NCI-H524 treated with DMSO at 0.1 percent for 48 hours (cell line): ENCODE measurements at places on chromosomes 2 and 18.

GRCh38 chr2:19859565-19859964 is 42.2 kb downstream of the TTC32 start:
- no peak for DNase-seq

GRCh38 chr2:67984600-67984999 is 78.2 kb downstream of the C1D start:
- DNase-seq = no peak

DNA sequence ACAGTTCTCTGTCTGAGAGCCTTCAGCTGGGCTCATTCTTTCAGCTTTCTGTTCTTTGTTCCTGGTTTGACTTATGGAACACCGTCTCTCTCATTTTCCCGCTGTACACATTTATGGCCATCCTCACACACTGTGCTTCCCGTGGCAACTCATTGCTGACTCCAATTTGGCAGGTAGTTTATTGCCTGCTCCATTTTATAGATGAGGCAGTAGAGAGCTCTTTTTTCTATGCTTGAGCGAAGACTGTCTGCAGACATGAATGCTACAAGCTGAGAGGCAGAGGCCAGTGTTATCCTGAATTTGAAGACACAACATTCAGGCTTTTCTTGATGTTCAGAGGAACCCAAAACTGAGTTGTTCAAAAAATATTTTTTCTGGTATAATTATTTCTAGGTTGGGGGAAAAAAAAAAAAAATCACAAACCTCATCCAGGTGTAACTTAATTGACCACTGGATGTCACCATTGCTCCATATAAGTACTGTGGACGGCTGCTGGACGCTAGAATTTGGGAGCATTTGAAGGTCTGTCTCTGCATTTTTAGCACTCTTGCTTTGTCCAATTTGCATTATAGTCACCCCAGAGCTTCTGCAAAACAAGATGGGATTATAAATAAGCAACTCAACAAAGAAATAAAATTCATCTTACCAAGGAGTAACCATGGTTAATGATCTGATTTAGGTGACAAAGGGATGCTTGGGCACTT is 83.5 kb downstream of the HRH4 start:
- peak; percentile 12 for DNase-seq

- DNase-seq = no peak
Measured at GRCh38 chr18:55665506-55665905, 77.5 kb upstream of the TCF4 start.

- DNase-seq = no peak
Measured at GRCh38 chr2:240632306-240632721, 7.0 kb downstream of the GPR35 start.

DNA sequence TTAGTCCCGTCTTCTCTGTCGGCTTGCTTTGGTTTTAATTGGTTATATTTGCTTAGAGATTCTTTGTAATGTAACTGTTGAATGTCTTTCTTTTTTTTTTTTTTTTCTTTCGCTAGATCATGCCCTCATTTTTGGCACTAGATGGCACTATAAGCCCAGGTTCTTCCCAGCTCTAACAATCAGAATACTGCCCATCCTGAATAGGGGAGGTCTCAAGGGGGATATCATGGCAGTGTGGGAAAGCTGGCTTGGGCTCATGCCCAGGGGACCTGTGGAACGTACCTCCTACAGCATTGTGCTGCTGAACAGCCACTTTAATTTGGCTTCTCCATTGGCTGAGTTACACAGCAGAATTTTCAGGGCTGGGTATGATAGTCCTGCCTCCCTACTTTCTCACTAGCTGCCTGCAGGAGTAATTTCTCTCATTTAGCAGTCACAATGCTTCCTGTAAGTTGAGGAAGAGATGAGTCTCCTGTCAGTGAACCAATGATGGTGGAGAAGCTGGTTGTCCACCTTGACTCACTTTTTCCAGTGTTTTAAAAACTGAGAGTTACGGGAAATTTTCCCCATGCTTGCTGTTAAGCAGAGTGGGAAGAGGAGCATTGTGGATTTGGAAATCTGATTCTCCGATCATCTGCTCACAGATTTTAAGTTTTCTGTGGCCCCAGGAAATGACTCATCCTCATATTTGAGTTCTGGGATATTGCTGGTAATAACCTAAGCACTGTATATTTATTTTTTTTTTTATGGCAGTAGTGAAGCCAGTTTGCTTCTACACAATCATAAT is 47.2 kb downstream of the RAD51AP2 start:
- no peak for DNase-seq

GRCh38 chr18:79855147-79855933 is 57.6 kb downstream of the KCNG2 start:
- no peak for DNase-seq

GRCh38 chr2:141513853-141514252 is 617.0 kb downstream of the LRP1B start:
- no peak for DNase-seq

- no peak for DNase-seq
Measured at GRCh38 chr18:67845035-67845434, 328.5 kb upstream of the DSEL start.

DNA sequence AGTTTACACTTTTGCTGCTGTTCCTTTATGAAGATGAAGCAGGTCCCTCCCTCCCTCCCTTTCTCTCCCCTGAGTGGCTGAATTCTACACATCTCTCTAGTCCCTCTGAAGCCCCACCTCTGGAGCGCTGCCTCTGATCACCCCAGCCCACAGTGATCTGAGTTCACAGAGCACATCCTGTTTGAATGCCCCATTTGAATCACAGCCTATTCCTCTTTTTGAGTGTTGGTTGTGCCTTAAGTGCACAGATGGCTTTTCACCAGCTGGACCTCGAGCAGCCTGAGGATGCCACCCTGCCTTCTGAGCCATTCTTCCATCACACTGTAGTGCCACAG is 87.1 kb downstream of the ITGB1BP1 start:
- peak; percentile 95 for DNase-seq

DNA sequence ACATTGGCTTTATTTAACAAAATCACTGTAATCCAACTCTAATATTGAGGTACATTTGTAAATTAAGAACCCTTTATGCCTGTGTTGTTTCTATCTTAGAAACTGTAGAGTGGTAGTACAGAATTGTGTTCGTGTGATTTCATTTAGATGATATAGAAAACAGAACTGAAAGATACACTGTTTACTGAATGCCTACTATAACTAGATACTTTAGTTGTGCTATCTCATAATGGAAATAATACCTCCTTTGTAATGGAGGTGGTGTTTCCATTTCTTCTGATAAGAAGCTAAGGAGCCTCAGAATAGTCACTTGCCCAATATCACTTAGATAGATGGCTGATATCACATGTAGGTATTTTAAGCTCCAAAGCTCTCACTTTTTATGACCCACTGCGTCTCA is 62.5 kb upstream of the UBXN4 start:
- no peak for DNase-seq

- DNase-seq = peak; percentile 35
Measured at GRCh38 chr2:7031547-7032245, 114.5 kb downstream of the RNF144A start.

- no peak for DNase-seq
Measured at GRCh38 chr18:4589056-4589800, 134.1 kb upstream of the DLGAP1 start.

DNA sequence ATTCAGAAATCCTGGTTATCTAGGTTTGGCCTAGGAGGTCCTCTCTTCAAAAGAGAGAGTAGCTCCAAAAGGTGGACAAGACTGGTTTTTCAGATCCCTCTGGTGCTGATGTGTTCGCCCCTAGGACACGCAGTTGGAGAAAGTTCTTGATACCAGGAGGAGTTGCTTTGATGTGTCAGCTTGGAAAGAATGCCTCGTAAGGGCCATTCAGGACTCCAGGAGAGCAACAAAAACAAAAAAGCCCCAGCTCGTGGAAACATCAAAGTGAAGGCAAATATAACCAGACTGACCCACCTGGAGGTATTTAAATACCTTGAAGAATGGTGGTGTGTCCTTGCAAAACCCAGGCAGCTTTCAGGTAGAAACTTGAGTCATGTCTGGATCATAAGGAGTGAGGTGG is 12.5 kb upstream of the LBH start:
- DNase-seq = no peak

- no peak for DNase-seq
Measured at GRCh38 chr2:2881499-2881898, 496.1 kb downstream of the EIPR1 start.

DNA sequence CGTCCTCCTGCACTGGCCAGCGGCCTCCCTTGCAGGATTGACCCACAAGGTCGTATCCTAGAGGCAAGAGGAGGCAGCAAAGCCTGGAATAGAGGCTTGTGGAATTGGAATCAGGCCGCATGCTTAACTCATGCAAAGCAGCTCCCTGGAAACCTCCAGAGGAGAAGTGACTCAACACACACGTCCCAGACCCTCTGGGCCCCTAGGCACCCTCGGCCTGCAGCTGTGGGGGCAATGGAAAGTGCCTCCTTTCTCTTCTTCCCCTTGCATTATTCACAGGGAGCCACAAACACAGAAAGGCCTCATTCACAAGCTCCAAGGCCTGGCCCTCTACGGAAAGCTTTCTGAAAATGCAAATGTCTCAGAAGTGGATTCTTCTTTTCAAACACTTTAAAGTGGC is 19.6 kb downstream of the SPATA3 start:
- DNase-seq = no peak

- no peak for DNase-seq
Measured at GRCh38 chr2:213187386-213187785, 36.0 kb upstream of the IKZF2 start.

- DNase-seq = no peak
Measured at GRCh38 chr18:24975496-24976372, 376.2 kb downstream of the ZNF521 start.

GRCh38 chr18:12287131-12287681 is 20.8 kb upstream of the TUBB6 start:
- DNase-seq = no peak

- no peak for DNase-seq
Measured at GRCh38 chr18:79644666-79645057, 34.9 kb upstream of the CTDP1 start.

- no peak for DNase-seq
Measured at GRCh38 chr18:2522112-2522511, 49.2 kb downstream of the METTL4 start.

DNA sequence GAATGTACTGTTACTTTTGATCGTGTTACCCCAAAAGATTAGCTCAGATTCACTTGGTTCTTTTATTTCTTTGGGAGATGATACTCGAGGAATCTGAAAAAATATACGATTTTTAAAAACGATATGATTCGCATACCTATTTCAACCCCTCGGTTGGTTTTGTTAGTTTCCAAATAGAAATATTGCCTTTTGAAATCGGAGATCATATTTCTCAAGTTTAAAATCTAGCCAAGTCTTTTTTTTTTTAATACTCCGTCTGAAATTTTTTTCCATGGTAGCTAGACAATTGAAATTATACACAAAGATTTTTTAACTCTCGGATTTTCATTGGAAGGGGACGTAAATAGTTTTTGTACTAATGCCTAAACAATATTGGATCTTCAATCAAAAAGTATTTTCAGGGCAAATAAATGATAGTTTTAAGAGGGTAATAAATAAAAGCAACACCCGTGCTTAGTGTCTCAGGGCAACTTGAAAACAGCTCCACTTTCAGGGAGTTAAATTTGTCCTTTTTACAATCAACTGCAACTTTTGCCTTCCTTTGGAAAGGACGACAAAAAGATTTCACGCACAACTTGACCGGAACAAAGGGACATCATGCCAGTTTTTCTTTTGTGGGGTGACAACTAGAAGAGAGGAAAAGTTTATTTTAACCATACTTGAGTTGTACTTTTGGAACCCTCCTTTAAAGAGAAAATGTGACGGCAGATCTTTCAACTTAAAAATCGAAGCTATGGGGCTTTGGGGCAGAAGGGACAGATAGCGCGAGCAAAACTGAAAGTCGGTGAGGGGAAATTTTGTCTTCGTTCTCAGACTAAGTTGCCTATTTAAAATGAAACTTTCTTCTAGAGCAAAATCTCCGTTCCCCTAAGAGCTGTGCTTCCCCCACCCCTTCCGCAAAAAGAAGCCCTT is 5.8 kb upstream of the ONECUT2 start:
- DNase-seq = no peak

GRCh38 chr2:224121406-224122067 is 82.5 kb upstream of the SERPINE2 start:
- no peak for DNase-seq
